ENCODE measurements at places on chromosomes 1 and 21. TPM values are rescaled to one million over a fixed set of nuclear protein-coding genes. Genes with fewer than 3 reads are reported as not detected.

XCL1 gene
- 0.53 TPM for total RNA-seq

PTPN14 gene
- total RNA-seq, result 88.4 TPM

CFHR1 gene
- total RNA-seq, result 0.16 TPM

CFHR5 gene
- not detected for total RNA-seq
